ENCODE measurements at places on chromosomes 1 and 21. TPM values are rescaled to one million over a fixed set of nuclear protein-coding genes. Genes with fewer than 3 reads are reported as not detected.

The ETV3L gene
- total RNA-seq, result not detected

The UQCRHL gene
- total RNA-seq, result 0.35 TPM

The E2F2 gene
- total RNA-seq, result 0.25 TPM

The OR1C1 gene
- total RNA-seq, result not detected

Measured in pancreas (tissue), 10 donors.